Stimulated activated CD8-positive, alpha-beta memory T cell treated with anti-CD3 and anti-CD28 coated beads, Interleukin-4, amount 100 ng/mL, for 4 hours (primary cell): ENCODE measurements at places on chromosomes 1 and 21.

- DNase-seq: no peak
Observed at GRCh38 chr1:33388805-33389771, 41.8 kb downstream of the PHC2 start.

- DNase-seq: no peak
Observed at GRCh38 chr1:163094589-163094988, 25.4 kb downstream of the RGS4 start.

DNA sequence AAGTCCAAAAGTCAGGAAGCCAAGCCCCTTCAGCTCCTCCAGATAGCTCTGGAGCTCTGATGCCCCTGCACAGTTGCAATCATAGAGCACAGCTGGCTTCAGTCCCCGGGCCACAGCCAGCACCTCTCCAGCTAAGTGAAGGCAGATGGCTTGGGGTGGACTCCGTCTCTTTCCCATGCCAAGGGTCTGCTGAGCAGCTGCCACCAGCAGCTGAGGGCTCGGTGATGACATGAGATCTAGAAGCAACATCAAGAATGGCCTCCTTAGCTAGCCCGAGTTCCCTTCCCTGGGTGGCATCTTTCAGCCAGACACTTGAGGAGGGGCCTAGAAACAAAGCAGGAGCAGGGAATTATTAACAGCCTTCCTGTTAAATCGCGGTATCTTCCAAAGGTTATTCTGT, 973 bp downstream of the C1orf74 start:
- DNase-seq: no peak

DNA sequence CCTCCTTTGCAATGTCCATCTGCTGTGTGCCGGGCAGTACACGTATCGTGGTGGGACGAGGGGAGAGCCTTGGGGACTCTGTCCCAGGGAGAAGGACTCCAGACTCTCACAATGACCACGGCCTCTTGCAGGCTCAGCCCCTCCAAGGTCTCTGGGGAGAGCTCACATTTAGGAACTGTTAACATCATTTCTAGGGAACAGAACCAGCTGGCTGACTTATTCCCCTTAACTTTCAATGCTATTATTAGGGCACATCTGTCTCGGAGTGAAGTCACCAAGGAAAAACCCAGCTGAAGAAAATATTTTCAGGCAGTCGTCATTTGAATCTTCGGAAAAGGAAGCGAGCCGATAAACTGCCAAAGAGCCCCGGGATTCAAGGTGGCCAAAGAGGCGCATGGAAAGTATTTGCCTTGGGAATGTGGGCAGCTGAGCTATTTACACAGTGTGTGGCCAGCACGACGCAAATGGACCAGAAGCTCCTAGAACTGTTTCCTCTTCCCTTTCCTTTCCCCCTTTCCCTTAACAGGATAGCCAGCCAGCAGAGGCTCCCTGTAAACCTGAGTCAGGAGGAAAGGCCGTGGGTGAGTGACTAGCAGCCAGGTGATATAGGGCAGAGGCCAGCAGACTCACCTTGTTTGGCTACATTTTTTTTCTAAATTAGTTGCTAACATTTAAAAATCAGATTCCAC, 74.5 kb downstream of the ITPKB start:
- DNase-seq: no peak

GRCh38 chr21:21373969-21374368, 375.8 kb downstream of the NCAM2 start:
- no peak for DNase-seq

DNA sequence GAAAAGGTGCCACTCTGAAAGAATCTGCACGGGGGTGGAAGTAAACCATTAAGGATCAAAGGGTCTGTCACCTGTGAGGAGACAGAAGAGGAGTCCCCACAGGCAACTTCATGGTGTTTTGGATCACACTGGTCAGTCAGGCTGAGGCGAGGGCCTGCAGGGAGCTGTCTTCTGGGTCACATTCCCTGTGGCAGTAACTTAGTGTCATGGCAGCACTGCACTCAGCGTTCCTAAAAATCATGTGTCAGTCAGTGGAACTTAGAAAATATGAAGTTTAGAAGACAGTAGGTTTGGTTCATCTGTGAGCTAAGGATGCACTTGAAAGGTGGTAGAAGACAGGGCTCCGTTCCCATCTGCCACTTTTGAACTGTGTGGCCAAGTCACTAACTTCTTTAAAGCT, 43.5 kb upstream of the CD101 start:
- DNase-seq: no peak

DNA sequence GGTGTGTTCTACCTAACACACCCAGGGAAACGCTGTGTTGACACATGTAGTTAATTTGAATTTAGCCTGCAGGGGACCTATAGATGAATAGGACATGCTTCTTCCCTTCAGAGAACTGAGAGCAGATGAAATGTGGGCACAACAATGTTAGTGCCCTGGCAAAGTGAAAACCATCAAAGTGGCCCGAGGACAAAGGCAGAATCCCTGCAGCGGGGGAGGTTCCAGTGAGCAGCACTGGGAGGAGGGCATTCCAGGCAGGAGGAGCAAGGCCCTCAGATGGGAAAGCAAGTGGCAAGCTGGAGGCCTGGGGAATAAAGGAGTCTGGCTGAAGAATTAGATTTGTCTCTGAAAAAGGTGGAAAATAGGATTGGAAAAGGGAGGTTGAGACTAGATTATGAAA, 37.2 kb downstream of the C1orf94 start:
- DNase-seq: no peak

GRCh38 chr1:72186733-72187307, 95.5 kb downstream of the NEGR1 start:
- no peak for DNase-seq

DNA sequence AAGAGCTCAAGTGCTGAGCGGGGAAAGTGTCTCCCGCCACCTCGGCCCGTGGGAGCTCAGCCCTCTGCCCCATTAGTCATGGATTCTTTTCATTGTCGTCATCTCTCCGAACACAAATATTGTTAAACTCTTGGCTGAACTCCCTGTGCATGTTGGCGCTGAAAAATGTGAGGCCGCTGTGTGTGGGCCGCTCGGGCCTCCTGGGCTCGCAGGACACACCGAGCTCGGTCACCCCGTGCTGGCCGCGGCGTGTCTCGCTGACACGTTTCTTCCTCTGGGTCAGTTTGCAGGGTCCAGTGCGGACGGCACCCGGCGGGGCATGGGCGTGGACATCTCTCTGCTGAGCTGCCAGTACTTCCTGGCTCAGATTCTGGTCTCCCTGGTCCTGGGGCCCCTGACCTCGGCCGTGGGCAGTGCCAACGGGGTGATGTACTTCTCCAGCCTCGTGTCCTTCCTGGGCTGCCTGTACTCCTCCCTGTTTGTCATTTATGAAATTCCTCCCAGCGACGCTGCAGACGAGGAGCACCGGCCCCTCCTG, 25.6 kb downstream of the SLC45A1 start:
- DNase-seq: no peak

- no peak for DNase-seq
Observed at GRCh38 chr1:21620496-21620895, 48.7 kb downstream of the RAP1GAP start.

DNA sequence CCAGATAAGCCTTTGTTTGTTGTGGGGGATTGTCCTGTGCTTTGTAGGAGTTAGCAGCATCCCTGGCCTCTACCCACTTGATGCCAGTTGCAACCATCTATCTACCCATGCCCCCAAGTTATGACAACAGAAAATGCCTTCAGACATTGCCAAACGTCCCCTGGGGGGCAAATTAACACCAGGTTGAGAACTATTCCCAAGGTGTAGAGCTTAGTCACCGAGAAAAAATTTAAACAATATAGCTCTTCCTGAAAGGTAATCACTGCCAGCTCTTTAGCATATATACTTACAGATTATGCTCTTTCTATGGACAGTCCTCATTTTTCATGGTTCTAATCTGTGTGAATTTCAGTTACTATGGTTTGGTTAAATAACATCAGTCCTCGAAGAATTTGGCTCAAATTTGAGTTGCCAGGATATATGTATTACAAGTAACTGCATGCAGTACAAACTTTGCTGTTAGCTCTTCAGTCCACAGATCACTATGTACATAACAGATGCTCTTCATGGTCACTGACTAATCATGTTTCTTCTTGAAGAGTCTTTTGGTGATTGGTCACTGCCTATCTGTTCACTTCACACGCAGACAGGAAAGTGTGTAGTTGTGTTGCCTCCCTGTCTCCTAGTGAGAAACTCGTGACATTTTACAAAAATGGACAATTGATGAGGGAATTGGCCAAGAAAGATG, 25.2 kb downstream of the MAPKAPK2 start:
- no peak for DNase-seq

GRCh38 chr1:163436140-163436812, 114.5 kb downstream of the NUF2 start:
- DNase-seq: no peak

DNA sequence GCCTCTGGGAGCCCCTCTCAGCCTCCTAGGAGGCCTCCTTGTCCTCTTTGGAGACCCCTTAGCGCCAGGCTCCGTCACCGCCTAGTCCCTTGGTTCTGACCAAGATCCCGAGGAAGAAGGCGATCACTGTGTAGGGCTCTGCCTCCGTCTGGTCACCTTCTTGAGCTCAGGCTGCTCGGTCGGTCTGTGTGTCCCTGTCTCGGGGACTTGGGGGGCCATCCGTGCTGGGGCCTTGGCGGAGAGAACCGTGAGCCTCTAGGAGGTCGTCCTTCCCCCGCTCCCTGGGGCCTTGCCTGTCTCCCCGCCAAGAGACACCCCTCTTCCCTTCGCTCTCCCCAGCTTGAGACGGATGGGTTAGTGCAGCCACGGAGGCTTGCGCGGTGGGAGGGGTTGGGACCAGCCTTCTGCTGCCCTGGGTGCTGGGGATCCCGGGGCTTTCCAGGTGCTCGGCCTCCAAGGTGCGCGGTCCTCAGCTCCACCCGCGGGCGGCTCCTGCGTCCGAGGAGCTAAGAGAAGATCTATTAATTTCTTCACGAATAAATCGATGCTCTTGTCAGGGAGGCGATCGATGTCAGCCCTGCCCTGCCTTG, 701 bp upstream of the INSRR start:
- no peak for DNase-seq

- no peak for DNase-seq
Observed at GRCh38 chr1:53544728-53545515, 85.7 kb downstream of the DMRTB1 start.

DNA sequence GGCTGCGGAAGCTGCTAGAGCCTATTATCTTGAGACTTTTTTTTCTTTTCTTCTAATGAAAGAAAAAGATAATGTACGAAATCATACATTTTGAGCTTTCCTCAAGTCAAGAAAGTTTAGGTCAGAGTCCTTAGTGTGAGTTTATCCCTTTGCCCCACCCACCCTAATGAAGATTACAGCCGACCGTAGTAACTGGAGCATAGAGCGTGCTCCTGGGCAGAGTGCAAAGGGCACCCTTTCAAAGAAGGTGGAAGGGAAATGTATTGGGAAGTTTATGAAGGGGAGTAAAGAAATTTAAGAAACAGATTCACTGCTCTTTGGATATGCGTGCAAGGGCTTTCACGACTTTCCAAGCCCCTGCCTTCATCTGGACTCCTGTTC, 17.2 kb downstream of the GNG12 start:
- no peak for DNase-seq

DNA sequence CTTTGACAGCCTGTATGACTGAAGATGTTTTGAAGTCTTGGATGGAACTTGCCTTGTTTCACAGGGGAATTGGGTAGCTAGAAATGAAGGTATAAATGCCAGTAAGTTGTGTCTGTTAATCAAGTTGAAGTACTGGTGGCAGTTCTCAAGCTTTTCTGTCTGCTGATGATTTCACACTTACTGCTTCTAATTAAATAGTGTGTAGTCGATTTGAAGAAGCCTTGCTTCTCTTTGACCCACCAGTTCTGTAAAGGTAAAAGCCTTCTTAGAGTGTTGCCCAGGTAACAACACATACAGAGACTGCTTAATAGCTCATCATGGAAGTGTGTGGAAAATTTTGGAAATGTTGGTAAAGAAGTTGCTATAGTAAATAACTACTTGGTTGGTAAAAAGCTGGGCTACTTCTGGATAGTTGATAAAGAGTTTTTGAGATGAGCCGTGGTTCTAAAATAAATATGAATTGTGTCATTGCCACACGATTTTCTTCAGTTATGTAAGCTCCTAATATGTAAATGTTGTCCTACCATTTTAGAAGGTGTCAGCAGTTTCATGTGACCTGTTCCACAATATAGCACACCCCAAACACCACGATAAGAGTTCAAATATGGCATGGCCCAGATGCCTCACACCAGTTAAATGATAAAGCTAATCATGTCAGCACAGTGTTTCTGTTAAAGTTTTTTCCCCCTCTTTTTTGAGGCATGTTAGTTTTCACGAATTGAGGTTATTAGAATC, 7.4 kb downstream of the RABGAP1L start:
- no peak for DNase-seq

- DNase-seq: no peak
Observed at GRCh38 chr1:100443811-100444571, 91.7 kb downstream of the CDC14A start.

GRCh38 chr1:155968670-155969069, 9.7 kb downstream of the ARHGEF2 start:
- DNase-seq: no peak

DNA sequence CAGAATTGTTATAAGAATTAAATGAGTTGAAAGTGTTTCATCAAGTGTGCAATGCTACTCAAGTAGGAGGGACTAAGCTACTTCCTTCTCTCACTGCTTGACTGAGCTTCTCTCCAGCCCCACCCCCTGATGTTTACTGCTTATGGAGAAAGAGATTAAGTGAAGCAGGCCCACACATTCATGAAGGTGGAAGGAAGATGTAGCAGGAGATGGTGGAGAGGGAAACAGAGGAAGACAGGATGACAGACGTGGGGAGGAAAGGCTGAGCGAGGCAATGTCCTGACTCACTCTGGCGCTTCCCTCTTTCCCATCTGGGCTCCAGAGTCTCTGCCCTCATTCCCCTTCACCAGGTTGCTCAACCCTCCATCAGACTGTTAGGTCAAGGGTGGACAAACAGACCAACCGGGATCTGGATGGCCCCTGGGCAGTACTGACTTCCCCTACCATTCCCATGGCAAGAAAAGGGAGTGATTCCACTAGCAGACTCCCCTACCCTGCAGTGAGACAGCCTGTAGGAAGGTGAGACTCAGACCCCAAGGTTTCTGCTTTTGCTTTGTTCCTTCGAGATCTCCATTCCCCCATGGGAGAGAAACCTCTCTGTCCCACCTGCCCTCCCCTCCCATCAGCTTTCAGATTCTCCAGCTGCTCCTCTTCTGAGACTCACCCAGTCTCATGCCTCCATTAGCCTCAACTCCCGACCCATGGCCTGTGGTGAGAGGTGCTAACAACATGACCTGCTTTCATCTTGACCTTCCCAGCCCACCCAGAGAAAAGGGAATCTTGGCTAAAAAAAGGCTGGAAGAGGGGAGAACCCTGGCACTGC, 3.1 kb upstream of the ARHGEF2 start:
- no peak for DNase-seq

- DNase-seq: no peak
Observed at GRCh38 chr1:109296782-109297181, 10.0 kb downstream of the MYBPHL start.

DNA sequence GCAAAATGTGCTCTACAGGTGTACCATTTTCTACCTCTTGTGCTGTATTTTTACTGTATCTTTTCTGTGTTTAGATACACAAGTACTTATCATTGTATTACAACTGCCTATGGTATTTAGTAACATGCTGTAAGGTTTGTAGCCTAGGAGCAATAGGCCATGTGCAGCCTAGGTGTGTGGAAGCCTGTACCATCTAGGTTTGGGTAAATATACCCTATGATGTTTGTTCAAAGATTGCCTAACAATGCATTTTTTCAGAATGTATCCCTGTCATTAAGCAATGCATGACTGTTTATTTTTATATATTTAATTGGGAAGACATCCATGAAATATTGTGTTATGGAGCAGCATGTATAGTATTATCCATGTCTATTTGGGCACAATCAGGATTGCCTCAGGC, 11.0 kb downstream of the ETV3L start:
- no peak for DNase-seq

- no peak for DNase-seq
Observed at GRCh38 chr1:14366091-14367018, 232.1 kb upstream of the KAZN start.
